BJ (cell line): ENCODE measurements at places on chromosomes 5 and 9.
A peak's percentile ranks its signal among the peaks of the same experiment; 100 is the strongest.

DNA sequence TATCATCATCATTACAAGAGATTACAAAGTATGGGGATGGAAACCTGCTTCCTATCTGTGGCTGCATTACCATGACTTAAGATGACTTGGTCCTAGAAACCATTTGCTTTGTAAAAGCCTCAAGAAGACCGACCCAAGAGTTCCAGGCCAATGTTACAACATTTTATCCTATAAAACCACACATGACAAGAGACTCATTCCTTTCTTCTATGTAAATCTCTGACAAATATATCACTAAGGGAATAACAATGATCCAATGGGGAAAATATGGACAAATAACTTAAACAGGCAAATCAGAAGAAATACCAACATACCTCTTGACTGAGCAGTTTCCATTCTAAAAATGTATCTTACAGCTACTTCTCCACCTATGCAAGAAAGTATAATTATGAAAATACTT, 44.3 kb upstream of the VPS13A start:
- DNase-seq = no peak

DNA sequence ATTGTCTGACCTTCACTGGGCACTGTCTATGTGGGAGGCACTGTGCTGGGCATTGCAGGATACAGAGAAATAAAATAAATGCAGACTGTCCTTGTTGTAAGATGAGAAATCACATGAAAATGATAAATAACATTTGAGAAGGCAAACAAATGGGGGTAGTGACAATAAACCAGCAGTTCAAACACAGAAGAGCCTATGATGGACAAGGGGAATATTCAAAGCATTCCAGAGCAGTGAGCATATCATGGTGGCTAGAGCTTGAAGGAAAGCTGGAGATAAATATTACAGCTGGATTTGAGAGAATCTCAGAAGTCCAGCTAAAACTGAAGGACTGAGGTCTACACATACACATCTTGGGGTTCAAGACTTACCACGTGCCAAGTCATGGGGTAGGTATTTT, 209.9 kb downstream of the ASTN2 start:
- no peak for DNase-seq

GRCh38 chr9:70036641-70037040, 7.0 kb upstream of the MAMDC2 start:
- DNase-seq = no peak

DNA sequence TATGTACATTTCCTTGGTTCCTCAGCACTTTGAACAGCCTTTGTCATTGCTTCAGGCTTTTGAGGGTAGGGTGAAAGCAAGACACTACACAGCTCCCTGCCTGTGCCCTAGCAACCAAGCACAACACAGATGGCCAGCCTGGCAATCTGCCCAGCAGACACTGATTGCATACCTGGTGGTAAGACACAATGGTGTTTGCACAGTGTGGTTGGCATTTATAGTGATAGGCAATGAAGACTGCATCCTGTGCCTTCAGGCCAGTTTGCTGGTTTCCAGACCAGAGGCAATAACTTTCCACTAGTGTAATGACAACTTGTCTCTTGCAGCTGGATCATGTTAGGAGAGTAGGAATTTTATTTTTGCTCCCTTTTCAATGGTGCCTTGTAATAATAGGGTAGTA, 144.5 kb upstream of the TNC start:
- peak; percentile 90 for DNase-seq

DNA sequence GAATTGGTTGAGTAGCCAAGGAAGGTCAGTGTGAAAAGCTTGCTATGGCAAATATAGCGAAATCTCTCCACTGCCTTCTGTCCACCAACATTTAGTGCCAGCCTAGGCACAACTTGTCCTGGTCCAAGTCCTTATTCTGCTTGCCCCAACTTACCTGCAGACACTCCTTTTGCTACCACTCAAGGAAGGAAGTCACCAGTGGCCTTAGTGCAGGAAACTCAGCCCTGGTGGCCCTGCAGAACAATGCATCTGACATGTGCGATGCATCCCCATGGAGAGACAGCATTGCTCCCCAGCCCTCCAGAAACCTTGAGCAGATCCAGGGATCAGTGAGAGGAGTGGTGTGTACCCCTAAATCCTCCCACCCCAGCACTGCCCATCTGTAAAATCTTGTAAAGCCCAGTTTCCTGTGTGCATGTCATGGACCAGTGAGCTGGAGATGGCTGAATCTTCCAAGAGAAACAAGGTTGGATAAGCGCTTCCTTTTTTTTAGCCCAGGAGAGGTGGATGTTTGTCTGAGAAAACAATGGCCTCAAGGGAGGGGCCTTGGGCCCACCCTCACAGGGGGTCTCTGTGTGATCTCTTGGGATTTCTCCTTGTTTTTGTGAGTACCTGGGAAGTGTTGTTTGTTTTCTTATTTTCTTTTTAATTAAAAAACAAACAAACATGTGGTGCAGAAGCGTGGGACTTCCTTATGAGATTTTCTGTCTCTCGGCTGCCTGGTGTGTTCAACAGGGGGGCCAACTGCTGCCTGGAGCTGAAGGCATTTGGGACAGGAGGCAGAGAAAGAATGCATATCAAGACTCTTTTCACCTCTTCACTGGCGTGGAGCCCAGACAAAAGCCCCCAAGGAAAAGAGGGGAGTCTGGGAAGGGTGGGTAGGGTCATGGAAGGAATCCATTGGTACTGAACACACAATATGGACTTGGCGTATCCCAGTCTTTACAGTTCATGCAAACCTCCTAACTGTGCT, 3.6 kb downstream of the FOXI1 start:
- DNase-seq = no peak

DNA sequence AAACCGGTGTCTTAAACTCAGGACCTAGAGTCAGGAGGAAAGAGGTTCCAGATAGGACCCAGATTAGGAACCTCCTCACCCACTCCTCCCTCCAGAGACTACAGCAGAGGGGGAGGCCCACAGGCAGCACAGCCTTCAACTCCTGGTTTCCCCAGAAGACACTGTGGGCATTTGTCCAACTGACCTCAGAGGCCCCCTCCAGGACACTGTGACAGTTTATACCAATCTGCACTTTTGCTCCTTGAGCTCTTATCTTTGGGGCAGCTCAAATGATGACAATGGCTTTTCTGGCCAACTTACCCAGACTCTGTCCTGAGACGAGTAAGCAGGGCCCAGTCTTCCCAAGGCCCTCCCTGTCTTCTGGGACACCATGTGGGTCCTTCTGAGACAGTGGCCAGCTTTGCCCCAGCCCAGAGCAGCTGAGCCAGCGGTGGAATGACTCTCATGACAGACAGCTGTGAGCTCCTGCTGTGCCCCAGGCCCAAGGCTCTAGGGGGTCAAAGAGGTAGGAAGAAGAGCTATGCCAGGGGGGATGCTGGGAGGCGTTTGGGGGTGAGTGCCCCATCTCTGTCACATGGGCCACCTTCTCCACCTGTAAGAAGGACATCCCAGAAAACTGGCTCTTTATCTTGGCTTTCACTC, 14.3 kb downstream of the OR2V2 start:
- no peak for DNase-seq
